ENCODE measurements at places on chromosomes 16 and 17. TPM values are rescaled to one million over a fixed set of nuclear protein-coding genes. Genes with fewer than 3 reads are reported as not detected.

DNA sequence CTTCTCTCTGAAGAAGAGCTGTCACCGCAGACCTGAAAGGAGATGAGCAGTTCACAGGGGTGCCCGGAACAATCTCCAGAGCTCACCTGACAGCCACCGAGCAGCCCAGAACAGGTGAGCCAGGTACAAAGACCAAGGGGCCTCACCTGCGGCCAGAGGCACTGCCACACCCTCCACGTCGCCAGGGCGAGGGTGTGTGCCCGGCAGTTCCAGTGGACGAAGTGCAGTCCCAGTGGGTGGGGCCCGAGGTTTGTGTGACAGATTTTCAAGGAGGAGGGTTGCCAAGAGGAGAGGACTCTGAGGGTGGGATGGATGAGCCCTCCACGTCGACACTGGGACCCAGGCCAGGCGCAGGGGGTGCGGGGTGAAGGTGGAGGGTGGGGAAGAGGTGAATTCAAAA, 61.7 kb downstream of the SMPD3 start:
- DNase-seq: no peak

DNA sequence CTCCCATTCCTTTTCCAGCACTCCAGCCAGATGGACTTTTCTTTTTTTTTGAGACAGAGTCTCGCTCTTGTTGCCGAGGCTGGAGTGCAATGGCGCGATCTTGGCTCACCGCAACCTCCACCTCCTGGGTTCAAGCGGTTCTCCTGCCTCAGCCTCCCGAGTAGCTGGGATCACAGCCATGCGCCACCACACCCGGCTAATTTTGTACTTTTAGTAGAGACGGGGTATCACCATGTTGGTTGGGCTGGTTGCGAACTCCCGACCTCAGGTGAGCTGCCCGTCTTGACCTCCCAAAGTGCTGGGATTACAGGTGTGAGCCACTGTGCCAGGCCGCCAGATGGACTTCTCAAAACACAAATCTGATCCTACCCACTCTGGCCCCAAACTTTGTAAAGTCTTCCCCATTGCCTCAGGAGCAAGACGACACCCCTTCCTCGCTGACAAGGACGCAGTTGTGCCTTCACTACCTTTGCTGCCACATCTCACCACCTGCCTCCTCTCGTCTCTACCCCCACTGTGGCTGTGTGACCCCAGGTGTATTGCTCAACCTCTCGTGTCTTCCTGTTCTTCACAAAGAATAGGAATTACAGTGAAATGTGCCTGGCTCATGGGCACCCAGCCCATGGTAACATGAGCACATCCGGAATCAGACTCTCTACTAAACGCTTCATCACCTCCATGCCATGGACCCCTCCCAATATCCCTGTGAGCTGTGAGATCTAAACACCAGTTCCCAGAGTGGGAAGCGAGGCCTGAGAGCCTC, 3.7 kb upstream of the BANP start:
- DNase-seq: no peak

DNA sequence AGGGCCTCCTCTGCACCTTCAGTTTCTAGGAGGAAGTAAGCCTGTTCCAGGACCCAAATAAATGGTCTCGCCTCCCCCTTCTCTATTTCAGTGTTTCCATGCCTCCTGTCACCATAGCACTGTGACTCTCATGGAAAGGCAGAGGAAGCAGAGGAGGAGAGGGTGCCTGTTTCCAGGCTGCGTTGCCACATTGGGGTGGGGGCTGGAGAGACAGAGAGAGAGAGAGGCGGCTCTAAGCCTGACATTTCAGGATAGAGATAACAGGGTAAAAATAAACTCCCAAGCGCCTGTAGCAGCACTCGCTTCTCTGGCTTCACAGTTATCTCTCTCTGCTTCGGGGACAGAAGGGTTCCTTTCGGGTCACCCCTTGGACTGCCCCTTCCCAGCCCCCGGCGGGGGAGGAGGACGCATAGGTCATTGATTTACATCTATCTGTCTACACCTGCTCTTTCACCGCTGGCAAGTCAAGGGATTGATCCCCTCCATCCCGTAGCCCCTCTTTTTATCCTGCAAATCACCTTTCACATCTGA, 71.2 kb upstream of the MRTFB start:
- no peak for DNase-seq

- no peak for DNase-seq
Measured at GRCh38 chr17:50629902-50630301, 4.8 kb upstream of the ABCC3 start.

- DNase-seq: no peak
Measured at GRCh38 chr16:14464796-14465195, 165.3 kb downstream of the PARN start.

GRCh38 chr16:81238296-81239011, at the start of gene BCO1:
Gene BCO1 (plus strand): TSS chr16:81238689. CDS start chr16:81238909, 220 bp downstream.
- DNase-seq: peak; percentile 19

- no peak for DNase-seq
Measured at GRCh38 chr17:78933025-78933958, 8.1 kb upstream of the TIMP2 start.

- DNase-seq: no peak
Measured at GRCh38 chr16:27243725-27244362, 24.7 kb downstream of the NSMCE1 start.

DNA sequence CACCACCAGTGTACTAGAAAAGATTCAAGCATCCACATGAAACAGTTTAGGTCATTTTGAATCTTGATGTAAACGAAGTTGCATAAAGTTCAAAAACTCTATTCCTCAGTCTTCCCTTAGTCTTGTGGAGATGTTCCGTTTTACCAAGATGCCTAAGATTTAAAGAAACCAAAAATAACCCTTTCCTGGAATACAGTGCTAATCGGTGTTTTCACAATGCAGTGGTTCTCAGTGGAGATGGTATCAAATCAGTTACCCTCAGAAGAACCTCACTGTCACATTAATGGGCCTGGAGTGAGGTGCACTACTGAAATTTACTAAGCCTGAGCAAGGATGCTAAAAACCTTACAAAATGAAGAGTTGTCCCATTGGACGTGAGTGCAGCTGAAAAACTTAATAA, 9.1 kb downstream of the PTRH2 start:
- DNase-seq: no peak

DNA sequence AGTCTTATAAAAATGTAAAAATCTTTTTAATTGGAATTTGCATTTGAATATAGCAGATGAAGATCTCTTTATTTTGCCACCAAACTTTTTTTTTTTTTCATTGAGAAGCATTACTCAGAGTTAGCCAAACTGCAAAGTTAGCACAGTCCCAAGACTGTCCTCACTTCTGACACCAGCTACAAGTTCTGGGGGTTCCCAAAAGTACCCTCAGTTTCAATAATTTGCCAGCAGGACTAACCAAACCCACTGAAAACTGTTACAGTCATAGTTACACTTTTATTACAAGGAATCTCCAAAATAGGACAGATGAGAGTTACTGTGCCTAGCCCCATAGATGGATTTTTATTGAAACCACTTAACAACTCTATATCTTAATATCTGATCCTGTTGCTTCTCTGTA, 144.1 kb downstream of the CHD9 start:
- no peak for DNase-seq

GRCh38 chr17:76826330-76827068, 41.7 kb upstream of the MGAT5B start:
- DNase-seq: no peak

Gene CES5A
- total RNA-seq: not detected

Gene TNFRSF17
- 0.18 TPM for total RNA-seq

Gene KCNH4
- total RNA-seq: 0.24 TPM

Gene PDPK1
- total RNA-seq: 25.4 TPM

Gene USP43
- 8.6 TPM for total RNA-seq

Measured in WTC11 (cell line).